A549 treated with Mapracorat at 1 μM for 4 hours (cell line): ENCODE measurements at places on chromosomes 3 and 15. TPM values are rescaled to one million over a fixed set of nuclear protein-coding genes. Genes with fewer than 3 reads are reported as not detected.

MYZAP gene
- total RNA-seq: 0.75 to 1.2 TPM (median 1.1 TPM) in 5 replicates

UPK1B gene
- total RNA-seq: 10.7 to 14.6 TPM (median 12.3 TPM) in 5 replicates

PLA2G4B gene
- total RNA-seq: 0.78 to 2.1 TPM (median 1.7 TPM) in 5 replicates

GABRR3 gene
- total RNA-seq: not detected in 5 replicates

GPR27 gene
- total RNA-seq: 2.2 to 3.9 TPM (median 3.1 TPM) in 5 replicates

CPA3 gene
- total RNA-seq: not detected in 5 replicates

NUP210 gene
- 28.6 to 44.1 TPM (median 40.4 TPM) in 5 replicates for total RNA-seq

CCDC13 gene
- total RNA-seq: 0.30 to 0.74 TPM (median 0.41 TPM) in 5 replicates

ST6GAL1 gene
- 2.4 to 4.6 TPM (median 3.6 TPM) in 5 replicates for total RNA-seq

GOLGA6D gene
- 0.07 to 0.14 TPM in 2 of 5 replicates, not detected in the others for total RNA-seq

CFAP100 gene
- total RNA-seq: not detected in 5 replicates

STRA6 gene
- 52.1 to 86.8 TPM (median 69.6 TPM) in 5 replicates for total RNA-seq

LRRC15 gene
- total RNA-seq: 0.12 to 0.17 TPM (median 0.14 TPM) in 5 replicates

XIRP1 gene
- total RNA-seq: 0.12 to 0.23 TPM (median 0.17 TPM) in 5 replicates

PLSCR2 gene
- not detected in 5 replicates for total RNA-seq

EFHB gene
- 0.78 to 2.0 TPM (median 1.0 TPM) in 5 replicates for total RNA-seq

TIMP4 gene
- total RNA-seq: 10.0 to 14.3 TPM (median 11.9 TPM) in 5 replicates

MRAS gene
- 7.7 to 10.5 TPM (median 10.3 TPM) in 5 replicates for total RNA-seq

ARF4 gene
- 158 to 171 TPM (median 162 TPM) in 5 replicates for total RNA-seq

CIP2A gene
- 14.5 to 20.8 TPM (median 19.0 TPM) in 5 replicates for total RNA-seq

SNTN gene
- total RNA-seq: not detected in 5 replicates

ANKRD63 gene
- 0.15 to 0.40 TPM (median 0.32 TPM) in 4 of 5 replicates, not detected in the other for total RNA-seq

IGF2BP2 gene
- total RNA-seq: 12.0 to 12.8 TPM (median 12.5 TPM) in 5 replicates

MKRN3 gene
- 1.4 to 2.6 TPM (median 2.0 TPM) in 5 replicates for total RNA-seq

RTP4 gene
- not detected in 5 replicates for total RNA-seq

LAMB2 gene
- total RNA-seq: 82.0 to 115 TPM (median 113 TPM) in 5 replicates

LTK gene
- total RNA-seq: 0.06 to 0.07 TPM (median 0.06 TPM) in 3 of 5 replicates, not detected in the others

TP63 gene
- total RNA-seq: 0.10 to 0.48 TPM (median 0.27 TPM) in 5 replicates

COL7A1 gene
- 116 to 206 TPM (median 180 TPM) in 5 replicates for total RNA-seq

KBTBD8 gene
- total RNA-seq: 0.31 to 1.6 TPM (median 0.46 TPM) in 5 replicates

PSTPIP1 gene
- not detected in 5 replicates for total RNA-seq

SOX14 gene
- not detected in 5 replicates for total RNA-seq

SH2D7 gene
- not detected in 5 replicates for total RNA-seq

POLG gene
- total RNA-seq: 49.1 to 68.4 TPM (median 59.8 TPM) in 5 replicates

RARB gene
- total RNA-seq: 5.5 to 10.9 TPM (median 8.3 TPM) in 5 replicates

ARGFX gene
- total RNA-seq: not detected in 5 replicates

VWA5B2 gene
- 0.21 to 0.60 TPM (median 0.34 TPM) in 5 replicates for total RNA-seq

ZMAT3 gene
- total RNA-seq: 5.6 to 8.1 TPM (median 6.7 TPM) in 5 replicates

GOLGA6L10 gene
- total RNA-seq: 0.34 to 0.94 TPM (median 0.48 TPM) in 5 replicates

CACNA2D3 gene
- total RNA-seq: 0.09 to 0.34 TPM (median 0.17 TPM) in 5 replicates

ALPK3 gene
- 0.08 to 0.14 TPM (median 0.12 TPM) in 5 replicates for total RNA-seq

MORC1 gene
- not detected in 5 replicates for total RNA-seq

EPHB1 gene
- 0.03 to 0.25 TPM (median 0.23 TPM) in 5 replicates for total RNA-seq

RGMA gene
- 0.10 to 0.56 TPM (median 0.22 TPM) in 5 replicates for total RNA-seq

TTLL13 gene
- 0.07 to 0.59 TPM (median 0.10 TPM) in 4 of 5 replicates, not detected in the other for total RNA-seq

CHRFAM7A gene
- total RNA-seq: 4.6 to 8.9 TPM (median 7.4 TPM) in 5 replicates

IMPG2 gene
- 0.01 to 0.02 TPM (median 0.02 TPM) in 3 of 5 replicates, not detected in the others for total RNA-seq

BUB1B gene
- 24.0 to 29.7 TPM (median 27.8 TPM) in 5 replicates for total RNA-seq

CNTN6 gene
- not detected in 5 replicates for total RNA-seq

EFCAB12 gene
- 0.59 to 0.95 TPM (median 0.85 TPM) in 5 replicates for total RNA-seq

ERICH6 gene
- total RNA-seq: not detected in 5 replicates

SEMA3G gene
- total RNA-seq: 0.04 to 0.12 TPM (median 0.06 TPM) in 5 replicates

EPM2AIP1 gene
- total RNA-seq: 4.6 to 6.3 TPM (median 5.3 TPM) in 5 replicates

STOML1 gene
- 9.1 to 13.1 TPM (median 12.1 TPM) in 5 replicates for total RNA-seq
